HFF-Myc (cell line): ENCODE measurements at places on chromosomes 7 and 10.

GRCh38 chr7:158525648-158526484, 61.8 kb downstream of the PTPRN2 start:
- no peak for DNase-seq

- no peak for DNase-seq
These were observed 3.5 kb downstream of the DLX5 start for GRCh38 chr7:97020996-97021746.

DNA sequence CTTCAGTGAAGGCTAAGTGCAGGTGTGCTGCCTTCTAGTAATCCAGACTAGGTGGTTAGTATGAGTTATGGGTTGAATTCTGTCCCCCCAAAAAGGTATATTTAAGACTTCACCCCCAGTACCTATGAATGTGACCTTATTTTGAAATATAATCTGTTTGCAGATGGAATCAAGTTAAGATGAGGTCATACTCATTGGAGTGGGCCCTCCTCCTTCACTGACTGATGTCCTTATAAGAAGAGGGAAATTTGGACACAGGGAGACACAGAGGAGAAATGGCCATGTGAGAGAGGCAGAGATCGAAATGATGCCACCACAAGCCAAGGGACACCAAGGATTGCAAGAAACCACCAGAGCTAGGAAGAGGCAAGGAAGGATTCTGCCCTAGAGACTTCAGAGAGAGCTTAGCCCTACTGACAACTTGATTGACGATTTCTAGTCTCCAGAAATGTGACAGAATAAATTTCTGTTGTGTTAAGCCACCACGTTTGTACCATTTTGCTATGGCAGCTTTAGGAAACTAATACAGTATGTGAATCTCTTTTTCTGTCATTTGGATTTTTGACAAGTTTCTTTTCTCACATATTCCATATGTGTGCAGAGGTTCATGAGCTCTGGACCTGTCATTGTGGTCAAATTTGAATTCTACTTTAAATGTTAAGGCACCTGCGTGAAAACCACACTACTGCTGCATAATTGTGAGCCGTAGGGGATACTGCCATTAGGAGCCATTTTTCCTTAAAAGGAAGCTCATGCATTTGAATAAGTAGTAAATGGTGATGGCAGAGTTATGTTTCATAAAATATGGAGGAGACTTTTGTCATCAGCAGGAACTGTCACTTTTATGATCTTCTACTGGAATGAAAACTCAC, 2.6 kb upstream of the RPA3 start:
- no peak for DNase-seq

GRCh38 chr10:106643473-106643872, 521.0 kb downstream of the SORCS1 start:
- DNase-seq: no peak

DNA sequence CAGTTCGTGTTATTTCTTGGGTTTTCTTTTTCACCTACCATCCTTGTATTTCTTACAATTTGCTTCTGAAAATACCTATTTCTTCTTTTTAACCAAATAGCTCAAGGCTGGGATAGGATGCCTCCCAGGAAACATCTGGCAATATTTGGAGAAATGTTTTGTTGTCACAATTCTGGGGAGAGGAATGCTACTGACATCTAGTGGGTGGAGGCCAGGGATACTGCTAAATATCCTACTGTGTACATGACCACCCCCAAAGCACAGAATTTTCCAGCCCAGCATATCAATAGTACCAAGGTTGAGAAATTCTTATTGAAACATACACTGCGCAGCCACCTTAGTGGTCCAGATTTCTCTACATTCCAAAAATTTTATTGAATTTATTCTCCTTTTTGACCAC, 55.5 kb downstream of the CNTNAP2 start:
- no peak for DNase-seq

DNA sequence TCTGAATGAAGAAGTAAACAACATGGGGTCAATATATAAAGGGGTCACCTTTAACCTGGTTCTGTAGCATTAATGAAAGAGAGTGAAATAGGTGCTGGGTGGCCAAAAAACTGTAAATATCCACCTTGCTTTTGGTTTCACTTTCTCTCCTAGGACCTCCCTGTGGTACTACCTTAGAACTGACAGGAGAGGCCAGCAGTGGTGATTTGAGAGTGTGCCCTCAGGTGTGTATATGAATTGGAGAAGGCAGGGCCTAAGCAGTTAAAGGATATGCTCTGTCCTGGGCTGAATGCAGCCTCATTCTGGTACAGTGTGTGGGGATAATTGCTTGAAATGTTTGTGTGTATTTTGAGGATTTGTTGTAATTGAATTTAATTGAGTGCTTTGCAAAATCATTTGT, 62.0 kb downstream of the BBS9 start:
- no peak for DNase-seq
